ENCODE measurements at places on chromosomes 6 and 20.

GRCh38 chr6:10434235-10434634 lies 19.4 kb upstream of the TFAP2A start:
- no peak for DNase-seq

DNA sequence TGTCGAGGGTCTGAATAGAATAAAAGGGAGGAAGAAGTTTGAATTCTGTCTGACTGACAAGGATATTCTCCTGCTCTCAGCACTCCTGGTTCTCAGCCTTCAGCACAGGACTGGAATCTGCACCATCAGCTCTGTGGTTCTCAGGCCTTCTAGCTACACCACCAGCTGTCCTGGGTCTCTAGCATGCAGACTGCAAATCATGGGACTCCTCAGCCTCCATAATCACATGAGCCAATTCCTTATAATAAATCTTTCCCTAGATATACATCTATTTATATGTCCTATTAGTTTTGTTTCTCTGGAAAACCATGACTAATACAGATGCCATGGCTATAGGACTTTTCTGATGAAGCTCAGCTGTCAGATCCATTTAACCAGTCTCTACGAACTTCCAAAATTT lies 132.8 kb upstream of the ECI2 start:
- no peak for DNase-seq

DNA sequence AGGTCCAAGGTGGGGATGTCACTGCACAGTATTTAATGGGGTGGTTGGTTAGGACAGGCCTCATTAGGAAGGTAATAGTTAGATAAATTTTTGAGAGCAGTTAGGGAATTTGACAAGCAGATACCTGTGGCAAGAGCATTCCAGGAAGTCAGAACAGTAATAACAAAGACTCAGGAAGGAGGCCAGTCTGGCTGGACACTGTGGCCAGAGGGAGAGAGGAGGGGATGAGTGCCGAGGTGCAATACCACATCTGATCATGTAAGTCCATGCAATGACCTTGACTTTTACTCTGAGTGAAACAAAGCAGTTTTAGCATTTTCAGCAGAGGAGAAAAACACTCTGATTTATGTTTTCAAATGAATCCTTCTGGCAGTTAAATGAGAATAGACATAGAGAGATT lies 990.7 kb upstream of the FLRT3 start:
- no peak for DNase-seq

DNA sequence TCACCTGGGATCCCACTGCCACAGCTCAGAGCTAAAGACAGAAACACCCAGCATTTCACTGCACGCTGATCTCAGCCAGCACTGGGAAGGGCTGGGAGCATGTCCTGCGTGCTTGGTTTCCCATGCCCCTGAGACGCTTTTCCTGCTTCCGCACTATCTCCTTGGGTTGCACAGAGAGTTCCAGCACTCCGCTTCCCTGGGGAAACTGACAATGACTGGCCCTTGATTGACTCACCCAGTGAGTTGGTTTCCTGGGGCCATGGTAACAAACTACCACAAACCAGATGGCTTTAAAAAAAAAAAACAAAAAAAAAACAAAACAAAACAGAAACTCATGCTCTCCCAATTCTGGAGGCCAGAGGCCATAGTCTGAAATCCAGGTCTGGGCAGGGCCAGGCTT lies 14.8 kb upstream of the MAS1L start:
- no peak for DNase-seq

- no peak for DNase-seq
Measured at GRCh38 chr20:54208548-54209176, 775 bp downstream of the PFDN4 start.

DNA sequence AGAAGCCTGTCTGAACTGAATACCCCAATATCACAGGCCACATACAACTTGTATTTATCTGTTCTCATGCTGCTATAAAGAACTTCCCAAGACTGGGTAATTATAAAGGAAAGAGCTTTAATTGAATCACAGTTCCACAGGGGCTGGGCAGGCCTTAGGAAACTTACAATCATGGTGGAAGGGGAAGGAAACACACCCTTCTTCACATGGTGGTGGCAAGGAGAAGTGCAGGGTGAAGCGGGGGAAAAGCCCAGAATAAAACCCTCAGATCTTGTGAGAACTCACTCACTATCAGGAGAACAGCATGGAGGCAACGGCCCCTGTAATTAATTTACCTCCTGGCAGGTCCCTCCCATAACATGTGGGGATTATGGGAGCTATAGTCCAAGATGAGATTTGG lies 50.3 kb upstream of the FNDC1 start:
- DNase-seq, result no peak

- no peak for DNase-seq
Measured at GRCh38 chr20:47252879-47253307, 103.6 kb downstream of the ZMYND8 start.

DNA sequence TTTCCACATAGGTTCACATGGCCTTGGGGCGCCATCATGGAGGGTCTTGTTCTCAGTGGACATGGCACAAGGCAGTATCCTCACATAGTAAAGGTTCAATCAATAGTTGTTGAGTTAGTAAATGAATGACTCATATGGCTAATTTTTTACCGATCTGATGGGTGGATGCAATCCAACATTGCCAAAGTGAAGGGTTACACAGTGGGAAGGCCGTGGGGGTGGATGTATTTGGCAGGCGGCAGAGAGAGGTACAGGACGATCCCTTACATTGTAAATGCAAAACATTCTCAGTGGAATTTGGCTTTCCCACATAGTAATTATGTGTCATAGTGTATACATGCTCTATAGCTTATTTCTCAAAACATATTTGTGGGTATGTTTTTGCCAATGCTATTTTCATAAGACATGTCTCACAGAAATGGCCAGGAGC lies 21.0 kb upstream of the PDE7B start:
- no peak for DNase-seq

- DNase-seq, result no peak
Measured at GRCh38 chr6:154705471-154706113, 27.6 kb upstream of the SCAF8 start.

- no peak for DNase-seq
Measured at GRCh38 chr6:165487347-165487746, 175.7 kb downstream of the PDE10A start.

DNA sequence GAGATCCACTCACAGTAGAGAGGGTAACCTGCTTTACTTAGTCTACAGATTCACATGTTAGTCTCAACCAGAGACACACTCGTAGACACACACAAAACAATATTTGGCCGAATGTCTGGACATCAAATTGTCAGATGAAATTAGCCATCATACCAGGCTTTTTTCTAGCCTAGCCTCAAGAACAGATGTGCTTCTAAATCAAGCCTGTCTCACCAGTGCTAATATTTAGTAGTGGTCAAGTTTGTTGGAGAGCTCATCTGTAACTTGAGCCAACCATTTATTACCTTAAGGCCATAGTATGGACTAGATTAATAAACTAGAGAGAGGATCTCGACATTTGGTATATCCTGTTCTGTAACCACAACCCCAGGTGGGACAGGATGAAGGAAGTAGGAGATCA lies 1118.8 kb upstream of the MAP3K7 start:
- DNase-seq, result no peak

GRCh38 chr6:7261032-7261841 lies 51.8 kb downstream of the SSR1 start:
- DNase-seq, result peak; percentile 33

- DNase-seq, result no peak
Measured at GRCh38 chr6:88517737-88518136, 351.6 kb upstream of the CNR1 start.

DNA sequence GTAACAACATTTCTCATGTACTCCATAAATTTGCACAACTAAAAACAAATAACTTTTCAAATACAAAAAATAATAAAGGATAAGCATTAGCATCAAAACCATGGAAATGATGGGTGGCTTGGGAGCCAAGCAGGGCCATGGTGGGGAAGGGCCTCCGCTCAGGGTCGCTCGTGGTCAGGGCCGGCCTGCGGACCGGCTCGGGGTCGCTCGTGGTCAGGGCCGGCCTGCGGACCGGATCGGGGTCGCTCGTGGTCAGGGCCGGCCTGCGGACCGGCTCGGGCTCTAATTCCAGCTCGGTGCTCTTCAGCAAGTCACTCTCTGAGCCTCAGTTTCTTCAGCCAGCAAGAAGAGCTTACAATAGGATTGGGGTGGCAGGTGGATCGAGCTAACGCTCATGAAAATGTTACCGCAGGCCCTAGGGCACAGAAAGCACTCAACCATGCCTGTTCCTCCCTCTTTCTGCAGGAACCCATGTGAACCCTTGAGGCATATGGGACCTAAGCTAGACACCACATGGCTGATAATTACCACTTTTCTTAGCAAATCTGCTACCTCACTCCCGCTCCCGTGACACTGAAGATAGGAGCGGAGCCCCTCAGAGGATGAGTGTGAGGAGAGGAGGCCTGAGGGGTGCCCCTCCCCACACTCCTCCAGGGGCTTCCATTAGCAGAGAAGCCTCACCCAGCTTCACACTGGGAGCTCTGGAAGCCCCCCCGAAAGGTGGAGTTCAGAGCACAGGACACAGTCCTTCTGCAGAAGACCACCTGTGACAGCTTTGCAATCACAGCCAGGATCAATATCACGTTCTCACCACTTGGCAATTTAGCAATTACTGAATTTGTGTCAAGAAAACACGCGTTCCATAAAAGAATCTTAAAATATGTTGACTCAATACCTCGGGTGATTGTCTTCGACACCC lies 103.0 kb downstream of the PSMB1 start:
- no peak for DNase-seq

DNA sequence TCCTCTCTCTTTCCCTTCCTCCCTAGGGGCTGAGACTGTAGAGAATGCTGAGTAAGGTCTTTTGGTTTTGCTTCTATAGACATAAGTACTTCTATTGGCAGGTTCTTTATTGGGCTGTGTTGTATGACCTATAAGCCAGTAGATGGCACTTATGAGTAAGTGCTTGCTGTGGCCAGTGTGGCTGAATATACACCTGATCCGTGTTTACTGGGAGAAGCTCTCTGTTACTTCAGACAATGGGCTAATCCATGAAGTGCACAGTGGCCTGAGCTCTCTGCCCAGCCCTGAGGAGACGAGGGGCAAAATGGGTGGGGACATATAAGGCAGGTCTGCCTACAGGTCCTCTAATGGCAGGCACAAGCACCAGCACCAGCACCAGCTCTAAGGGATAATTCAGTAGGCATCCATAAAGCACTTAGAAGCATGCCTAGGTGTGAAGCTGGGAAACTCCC lies 610.3 kb downstream of the RNF144B start:
- DNase-seq, result no peak

GRCh38 chr6:46993846-46994245 lies 48.3 kb downstream of the ADGRF1 start:
- no peak for DNase-seq

DNA sequence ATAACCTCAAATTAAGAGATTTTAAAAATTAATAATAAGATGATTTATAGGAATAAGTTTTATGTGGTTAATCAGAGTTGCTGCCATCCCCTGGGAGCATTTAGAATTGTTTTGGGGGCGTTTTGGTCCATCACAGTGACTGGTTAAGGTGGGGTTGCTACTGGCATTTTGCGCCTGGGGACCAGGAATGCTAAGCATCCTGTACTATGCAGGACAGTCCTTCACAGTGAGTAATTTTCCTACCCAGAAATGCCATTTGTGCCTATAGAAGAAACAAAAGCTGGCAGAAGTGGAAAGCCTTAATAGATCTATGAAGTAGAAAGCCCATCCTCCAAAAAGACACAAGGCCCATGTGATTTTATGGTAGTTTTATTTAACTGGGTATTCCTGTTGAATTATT lies 118.0 kb downstream of the ANKS1A start:
- DNase-seq, result no peak

- no peak for DNase-seq
Measured at GRCh38 chr20:22003680-22004079, 298.2 kb downstream of the PAX1 start.

DNA sequence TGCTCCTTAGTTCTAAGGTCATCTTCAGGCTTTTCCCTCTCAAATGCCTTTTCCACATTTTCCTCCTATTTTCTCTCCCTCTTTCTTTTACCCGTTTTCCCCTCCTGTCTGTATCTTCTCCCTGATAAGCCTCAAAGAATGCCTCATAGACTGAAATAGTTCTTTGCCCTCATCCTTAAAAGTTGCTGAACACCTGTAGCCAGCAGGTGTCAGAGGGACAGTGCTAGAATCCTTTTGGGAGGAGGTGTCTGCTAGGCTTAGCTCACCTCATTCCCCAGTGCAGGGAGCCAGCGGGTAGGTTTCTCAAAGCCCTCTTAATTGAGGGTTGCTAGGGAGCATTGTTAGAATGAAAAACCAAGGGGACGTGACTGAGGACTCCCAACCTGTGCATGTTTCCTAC lies 204.0 kb downstream of the TSHZ2 start:
- no peak for DNase-seq

- no peak for DNase-seq
Measured at GRCh38 chr6:91654357-91654756, 1067.5 kb upstream of the MAP3K7 start.

DNA sequence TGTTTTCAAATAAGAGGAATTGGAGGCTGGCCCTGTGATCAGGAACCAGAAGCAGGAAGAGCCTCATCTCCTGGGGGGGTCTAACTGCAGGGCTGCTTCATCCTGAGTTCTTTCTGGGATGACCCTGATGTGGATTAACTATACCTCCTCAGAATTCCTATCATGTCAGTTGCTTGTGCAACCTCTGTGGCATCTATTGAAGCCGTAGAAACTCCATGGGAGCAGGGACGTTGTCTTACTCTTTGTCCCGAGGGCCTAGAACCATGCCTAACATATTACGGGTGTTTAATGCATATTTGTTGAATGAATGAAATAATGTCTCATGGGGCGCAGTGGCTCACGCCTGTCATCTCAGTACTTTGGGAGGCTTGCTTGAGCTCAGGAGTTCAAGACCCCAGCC lies 110.1 kb upstream of the AGPAT4 start:
- no peak for DNase-seq

DNA sequence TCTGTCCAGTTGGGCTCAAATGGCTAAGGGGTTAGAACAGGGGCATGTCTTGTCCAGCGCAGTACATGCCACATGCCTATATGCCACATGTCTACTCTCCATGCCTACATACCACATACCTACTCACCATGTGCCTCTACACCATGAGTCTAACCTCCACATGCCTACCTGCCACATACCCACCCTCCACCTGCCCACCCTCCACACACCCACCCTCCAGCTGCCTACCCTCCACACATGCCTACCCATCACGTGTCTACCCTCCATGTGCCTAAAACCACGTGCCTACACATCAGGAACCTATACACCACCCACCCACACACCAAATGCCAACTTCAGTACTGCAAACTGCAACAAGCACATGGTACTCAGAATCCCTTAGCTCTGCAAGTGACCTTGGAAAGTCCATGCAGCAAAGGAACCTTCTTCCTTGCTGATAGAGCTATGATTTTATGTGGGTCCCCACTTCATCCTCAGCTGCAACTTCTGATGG lies 113.0 kb upstream of the CST7 start:
- no peak for DNase-seq

GRCh38 chr6:22821664-22822320 lies 252.4 kb downstream of the HDGFL1 start:
- no peak for DNase-seq

GRCh38 chr6:34154668-34155447 lies 9.0 kb upstream of the GRM4 start:
- peak; percentile 26 for DNase-seq

DNA sequence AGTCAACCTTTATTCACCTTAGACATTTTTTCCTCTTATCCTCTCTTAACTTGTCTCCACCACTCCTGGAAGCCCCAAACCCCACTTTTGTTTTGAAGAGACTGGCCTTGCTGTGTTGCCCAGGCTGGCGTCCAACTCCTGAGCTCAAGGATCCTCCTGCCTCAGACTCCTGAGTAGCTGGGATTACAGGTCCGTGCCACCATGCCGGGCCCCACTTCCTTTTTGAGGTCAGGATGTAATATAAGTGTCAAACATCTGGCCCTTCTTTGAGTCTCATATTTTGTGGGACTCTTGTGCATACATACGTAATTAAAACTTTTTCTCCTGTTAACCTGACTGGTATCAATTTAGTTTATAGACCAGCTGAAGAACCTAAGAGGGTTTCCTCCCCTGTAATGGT lies 1.4 kb upstream of the CDK19 start:
- DNase-seq, result no peak
